Inflammatory macrophage (primary cell): ENCODE measurements at places on chromosomes 7 and 10.

DNA sequence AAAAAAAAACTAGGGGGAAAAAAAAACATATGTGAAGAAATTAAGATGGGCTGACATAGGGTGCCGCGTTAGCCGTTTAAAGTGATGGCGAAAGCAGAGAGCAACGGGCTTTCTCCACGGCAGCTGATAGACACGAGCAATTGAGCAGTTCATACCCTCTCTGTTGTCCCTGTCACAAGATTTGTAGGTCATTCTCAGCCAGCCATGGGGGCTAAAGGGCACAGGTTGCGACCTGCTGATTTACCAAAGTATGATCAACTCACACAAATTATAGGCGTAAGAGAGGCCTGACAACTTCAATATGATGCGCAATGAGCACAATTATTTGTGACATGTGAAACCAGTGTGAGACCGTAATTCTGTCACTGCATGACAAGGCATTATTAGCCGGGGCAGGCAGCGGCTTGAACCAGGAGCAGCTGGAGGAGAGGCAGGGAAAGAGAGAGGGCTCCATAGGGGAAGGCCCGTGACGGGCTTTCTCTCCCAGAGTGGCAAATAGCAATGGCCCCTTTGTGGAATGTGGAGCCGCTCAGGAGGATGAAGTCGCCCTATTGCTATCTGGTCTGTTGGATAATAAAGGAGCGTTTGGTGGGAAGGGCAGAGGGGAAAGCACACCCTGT lies 195.1 kb upstream of the HABP2 start:
- DNase-seq: no peak

DNA sequence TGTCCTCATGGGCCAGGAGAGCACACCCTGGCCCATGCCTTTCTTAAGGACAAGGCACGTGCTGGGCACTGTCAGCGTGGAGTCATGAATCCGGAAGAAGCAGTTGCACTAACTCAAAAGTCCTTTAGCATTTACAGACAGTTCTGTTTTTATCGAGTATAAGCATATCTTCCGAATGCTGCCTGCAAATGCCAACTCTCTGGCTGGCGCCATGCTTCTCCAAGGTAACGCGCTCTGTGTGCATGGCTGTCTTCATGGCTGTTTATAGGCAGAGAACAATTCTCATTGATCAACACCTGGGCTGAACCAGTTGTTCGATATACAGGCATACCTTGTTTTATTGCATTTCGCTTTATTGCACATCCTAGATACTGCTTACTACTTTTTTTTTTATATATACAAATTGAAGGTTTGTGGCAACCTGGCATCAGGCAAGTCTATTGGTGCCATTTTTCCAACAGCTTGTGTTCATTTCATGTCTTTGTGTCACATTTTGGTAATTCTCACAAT lies 28.0 kb upstream of the ZNRF2 start:
- DNase-seq: no peak

DNA sequence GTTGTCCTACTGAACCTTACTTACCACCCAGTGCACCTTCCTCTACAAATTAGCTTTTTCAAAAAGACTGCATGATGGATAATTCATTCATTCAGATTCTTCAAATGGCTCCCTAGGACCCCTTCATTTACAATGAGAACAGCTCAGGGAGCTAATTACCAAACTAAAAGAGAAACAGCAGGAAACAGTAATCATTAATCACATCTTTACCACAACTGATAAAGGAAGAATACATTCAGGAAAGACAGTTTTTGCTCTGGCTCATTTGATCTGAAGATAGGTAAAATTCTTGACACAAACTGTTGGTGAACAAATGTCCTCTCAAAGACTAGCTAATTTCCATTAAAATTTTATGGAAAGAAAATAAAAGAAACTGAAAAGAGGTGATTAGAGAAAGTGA lies 1652.7 kb upstream of the LRRTM3 start:
- DNase-seq: no peak

- peak; percentile 77 for DNase-seq
Observed at GRCh38 chr7:83936056-83936708, 258.4 kb downstream of the SEMA3A start.
